ENCODE measurements at places on chromosomes 16 and 17.
A peak's percentile ranks its signal among the peaks of the same experiment; 100 is the strongest.

GRCh38 chr16:531494-532125 lies 4.1 kb downstream of the CAPN15 start:
- no peak for DNase-seq

DNA sequence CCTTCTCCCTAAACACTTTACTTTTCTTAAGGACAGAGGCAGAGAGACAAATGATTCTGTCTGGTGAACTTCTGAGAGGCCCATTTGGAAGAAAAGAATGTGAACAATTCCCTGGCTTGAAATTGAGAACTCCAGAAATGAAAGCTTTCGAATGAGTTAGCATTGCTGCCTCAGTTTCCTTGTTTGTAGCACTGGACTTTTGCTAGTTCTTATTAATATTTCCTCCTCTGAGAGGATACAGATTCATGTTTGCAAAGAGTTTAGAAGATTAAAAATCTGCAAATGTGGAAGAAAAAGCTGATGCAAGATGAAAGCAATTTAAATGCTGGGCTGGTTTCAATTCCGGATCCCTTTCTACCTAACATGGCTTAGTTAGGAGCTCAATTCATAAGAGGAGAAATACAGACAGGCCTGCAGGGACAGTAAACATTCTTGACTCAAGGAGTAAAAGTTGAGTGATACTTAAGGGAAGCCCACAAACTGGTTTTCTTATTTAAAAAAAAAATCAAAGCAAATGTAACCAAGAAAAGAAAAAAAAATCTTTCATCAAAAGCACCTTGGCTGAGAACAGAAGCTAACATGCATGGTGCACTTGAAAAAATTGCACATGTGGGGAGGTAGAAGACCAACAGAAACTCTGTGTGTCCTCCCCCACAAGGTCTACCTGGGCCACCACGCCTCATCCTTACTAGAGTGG lies 27.1 kb downstream of the HNF1B start:
- no peak for DNase-seq

- no peak for DNase-seq
Observed at GRCh38 chr16:55349867-55350266, 25.9 kb downstream of the IRX6 start.

DNA sequence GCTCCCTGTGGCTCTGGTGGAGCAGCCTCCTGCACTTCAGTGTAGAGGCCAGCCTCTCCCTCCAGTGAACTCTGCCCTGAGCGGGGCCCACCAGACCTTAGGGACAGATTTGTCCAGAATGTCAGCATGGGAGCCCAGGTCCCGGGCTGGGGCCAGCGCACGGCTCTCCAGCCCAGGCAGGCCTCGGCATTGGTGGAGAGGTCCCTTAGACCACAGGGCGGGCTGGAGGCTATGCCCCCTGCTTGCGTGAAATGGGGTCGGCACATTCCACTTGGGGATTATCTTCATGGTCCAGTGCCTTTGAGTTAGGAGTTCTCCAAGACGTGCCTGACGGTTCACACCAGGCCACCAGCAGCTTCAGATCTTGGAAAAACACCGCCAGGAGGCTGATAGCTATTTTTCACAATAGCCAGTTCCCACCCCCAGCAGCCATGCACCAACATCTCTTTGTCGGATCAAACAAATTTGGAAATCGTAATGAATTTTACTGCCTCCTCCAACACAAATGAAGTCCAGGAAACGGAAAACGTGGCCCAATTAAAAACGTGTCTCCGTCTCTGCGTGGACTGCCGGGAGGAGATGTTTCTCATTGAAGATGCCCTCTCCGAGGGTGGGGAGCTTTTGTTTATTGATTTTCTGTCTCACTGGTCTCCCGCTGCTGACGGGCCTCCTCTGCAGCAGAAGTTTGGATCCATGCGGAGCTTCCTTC lies 110.0 kb upstream of the CIBAR2 start:
- no peak for DNase-seq

DNA sequence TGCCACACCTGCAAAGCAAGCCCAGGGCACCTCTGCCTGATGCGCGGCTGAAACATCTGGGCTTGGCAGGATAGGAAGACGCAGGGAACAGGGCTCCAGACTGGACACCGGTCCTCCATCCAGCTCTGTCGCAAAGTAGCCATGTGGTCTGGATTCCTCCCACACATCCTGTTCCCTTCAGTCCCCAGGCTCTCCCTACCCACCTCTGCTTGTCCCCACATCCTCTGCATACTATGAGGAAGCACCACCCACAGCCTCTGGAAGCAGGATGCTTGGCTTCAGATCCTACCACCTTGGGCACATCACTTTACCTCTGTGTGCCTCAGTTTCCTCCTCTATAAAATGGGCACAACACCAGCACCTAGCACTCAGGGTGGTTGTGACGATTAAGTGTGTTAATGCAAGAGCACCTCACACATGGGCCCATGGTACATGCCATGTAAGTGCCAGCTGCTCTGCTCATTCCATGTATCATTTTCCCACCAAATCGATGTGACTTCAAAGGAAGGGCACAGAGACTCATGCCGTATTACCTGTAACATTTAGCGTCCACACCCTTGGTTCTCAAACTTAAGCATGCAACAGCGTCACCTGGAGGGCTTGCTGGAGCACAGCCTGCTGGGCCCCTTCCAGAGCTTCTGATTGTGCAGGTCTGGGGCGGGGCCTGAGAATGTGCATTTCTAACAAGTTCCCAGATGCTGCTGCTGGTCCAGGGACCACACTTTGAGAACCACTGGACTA lies 138.6 kb upstream of the SDK2 start:
- no peak for DNase-seq

- no peak for DNase-seq
Observed at GRCh38 chr17:49715216-49715615, 7.5 kb upstream of the SLC35B1 start.

GRCh38 chr17:73856556-73856955 lies 212.3 kb upstream of the SDK2 start:
- no peak for DNase-seq

- no peak for DNase-seq
Observed at GRCh38 chr17:75087558-75088453, at the start of gene SLC16A5. TSS of gene SLC16A5 (plus strand) at chr17:75087954. CDS start at chr17:75093637, 5,683 bp downstream.

- peak; percentile 63 for DNase-seq
Observed at GRCh38 chr17:8745586-8746500, 1.2 kb upstream of the CCDC42 start.

DNA sequence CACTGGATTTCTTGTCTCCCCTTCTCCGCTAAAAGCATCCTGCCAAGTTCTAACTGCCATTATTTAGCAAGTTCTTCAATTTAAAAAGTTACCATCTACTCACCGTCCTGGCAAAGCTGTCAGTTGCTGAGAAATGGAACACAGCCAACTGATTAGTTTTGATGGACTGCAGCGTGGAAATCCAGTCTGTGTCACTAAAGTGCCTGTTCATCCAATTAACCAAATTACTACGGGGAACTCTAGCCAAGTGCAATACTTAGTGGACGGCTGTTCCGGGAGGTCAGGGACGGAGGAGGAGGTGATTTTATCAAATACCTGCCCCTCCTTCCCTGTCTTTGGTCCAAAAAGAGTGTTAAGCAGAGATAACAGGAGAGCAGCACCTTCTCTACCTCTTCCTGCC lies 260.7 kb downstream of the MAF start:
- DNase-seq = no peak

GRCh38 chr16:83005653-83006160 lies 378.9 kb downstream of the CDH13 start:
- no peak for DNase-seq

Data from stimulated activated CD4-positive, alpha-beta T cell treated with anti-CD3 and anti-CD28 coated beads, TNF-alpha, amount 100 ng/mL, for 24 hours (primary cell).